ENCODE measurements at places on chromosomes 1 and 21.

DNA sequence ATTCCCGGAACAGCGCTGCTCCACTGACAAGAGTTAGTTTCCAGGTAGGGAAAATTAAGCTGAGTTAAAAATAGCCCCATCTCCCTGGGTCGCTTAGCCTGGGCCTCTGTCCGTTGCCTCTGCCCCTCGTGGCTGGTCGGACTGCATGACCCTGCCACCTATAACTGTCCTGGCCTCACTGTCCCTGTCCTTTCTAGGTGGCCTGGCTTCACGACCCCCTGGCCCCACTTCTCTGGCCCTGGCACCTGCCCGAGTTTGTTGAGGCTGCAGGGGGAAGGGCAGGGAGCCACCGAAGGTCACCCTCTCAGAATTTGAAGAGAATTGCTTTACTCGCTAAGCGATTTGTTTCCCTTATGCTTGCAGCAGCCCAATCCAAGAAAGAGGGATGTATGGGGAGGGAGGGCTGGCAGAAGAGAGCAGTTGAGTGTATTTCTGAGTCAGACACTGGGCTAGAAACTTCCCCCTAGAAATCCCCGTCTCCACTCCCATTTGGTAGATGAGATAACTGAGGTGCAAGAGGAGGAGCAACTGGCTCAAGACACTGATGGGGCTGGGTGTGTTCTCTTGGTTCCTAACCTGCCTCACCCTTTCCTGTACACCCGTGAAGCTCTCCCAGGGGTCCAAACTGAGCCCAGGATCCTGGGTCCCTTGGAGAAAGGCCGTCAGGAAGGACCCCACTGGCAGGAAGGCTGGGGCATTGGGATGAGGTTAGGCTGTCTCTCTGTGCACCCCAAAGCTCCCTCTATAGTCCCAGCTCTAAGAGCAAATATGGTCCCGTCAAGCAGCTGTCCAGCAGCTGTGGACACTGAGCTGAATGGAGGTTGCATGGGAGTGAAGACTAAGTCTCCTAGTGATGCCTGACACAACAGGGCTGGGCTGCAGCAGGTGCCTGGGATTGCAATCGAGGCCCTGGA, 2.9 kb upstream of the EDN2 start:
- no peak for DNase-seq

DNA sequence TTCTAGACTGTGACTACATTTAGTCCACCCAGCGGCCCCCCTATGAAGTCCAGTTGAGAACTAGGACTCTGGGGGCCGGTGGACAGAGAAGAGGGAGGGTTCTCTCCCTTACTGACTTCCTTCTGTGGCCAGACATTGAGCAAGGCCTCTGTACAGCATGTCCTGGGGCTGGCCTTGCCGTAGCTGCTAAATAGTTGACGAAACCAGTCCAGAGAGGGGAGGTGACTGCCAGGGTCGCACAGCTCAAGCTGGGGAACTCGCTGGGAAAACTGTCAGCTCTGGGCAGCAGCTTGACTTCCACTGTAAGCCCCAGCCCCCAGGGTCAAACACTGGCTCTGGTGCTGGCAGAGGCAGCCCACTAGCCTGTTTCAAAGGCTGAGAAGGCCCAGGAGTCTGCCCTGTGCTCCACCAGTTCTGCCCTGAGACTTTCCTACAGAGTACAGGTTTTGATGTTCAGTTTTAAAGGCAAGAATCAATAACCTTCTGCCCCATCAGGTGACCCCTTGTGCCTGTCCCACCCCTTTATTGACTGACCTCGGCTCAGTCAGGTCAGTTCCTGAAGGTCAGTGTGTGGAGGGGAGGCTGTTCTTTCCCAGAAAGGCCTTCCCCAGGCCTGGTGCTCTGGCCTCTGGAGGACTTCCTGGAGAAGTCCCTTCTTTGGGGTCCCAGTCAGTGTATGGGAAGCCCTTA, 14.1 kb downstream of the PCSK9 start:
- DNase-seq = no peak

DNA sequence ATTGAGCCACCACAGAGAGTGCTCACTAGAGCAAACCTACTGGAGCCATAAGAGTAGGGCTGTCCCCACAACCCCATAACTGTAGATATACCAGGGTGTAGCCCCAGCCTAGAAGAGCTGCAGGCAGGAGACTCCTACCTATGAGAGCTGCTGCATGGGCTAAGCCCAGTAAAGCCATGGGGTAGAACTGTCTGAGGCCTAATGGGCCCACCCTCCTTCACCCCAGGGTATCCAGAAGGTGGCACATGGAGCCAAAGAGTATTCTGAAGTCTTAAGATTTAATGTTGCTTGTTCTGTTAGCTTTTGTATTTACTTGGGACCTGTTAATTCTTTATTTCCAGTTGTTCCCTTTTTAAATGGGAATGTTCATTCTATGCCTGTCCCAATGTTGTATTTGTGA, 1193.7 kb upstream of the ADGRL2 start:
- DNase-seq = no peak

- DNase-seq = no peak
Measured at GRCh38 chr21:32198384-32198783, 80.5 kb downstream of the MIS18A start.

- no peak for DNase-seq
Measured at GRCh38 chr1:208475449-208475848, 231.3 kb upstream of the PLXNA2 start.

DNA sequence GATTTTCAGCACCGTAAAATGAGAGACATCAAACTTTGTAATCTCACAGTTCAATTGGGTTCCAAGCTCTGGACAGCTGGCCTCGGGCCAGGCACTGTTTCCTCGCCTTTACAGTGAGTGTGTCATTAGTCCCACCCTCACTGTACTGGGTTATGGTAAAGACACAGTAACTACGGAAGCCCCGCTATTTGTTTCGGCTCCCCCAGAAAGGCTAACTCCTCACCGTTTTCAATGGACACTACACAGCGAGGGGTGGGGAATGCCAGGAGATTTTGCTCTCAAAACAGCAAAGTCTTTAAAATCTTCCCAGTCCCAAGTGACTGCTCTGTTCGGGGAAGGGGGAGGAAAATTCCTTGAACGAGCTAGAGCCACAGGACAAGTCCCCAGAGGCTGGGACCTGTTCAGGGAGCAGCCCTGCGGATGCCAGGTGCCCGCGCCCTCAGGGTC, 757 bp upstream of the SPSB1 start:
- DNase-seq = no peak

DNA sequence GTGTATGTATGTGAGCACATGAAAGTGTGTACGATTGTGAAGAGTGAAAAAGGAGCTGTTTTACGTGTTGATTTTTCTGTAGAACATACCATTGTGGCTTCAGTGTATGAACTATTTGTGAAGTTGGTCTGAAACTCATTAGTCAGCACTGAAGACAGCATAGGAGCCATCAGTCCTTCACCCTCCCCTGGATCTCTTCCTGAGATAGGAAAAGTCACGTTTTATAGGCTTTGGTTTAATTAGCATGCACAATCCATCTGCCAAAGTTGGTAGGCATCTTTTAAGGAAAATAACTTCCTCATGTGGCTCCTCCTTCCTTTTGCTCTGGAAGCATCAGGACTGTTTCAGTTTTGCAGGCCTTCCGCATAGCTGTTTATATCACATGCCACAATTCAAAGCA, 1.4 kb upstream of the RABIF start:
- no peak for DNase-seq

- no peak for DNase-seq
Measured at GRCh38 chr1:218658899-218659298, 313.8 kb downstream of the TGFB2 start.

DNA sequence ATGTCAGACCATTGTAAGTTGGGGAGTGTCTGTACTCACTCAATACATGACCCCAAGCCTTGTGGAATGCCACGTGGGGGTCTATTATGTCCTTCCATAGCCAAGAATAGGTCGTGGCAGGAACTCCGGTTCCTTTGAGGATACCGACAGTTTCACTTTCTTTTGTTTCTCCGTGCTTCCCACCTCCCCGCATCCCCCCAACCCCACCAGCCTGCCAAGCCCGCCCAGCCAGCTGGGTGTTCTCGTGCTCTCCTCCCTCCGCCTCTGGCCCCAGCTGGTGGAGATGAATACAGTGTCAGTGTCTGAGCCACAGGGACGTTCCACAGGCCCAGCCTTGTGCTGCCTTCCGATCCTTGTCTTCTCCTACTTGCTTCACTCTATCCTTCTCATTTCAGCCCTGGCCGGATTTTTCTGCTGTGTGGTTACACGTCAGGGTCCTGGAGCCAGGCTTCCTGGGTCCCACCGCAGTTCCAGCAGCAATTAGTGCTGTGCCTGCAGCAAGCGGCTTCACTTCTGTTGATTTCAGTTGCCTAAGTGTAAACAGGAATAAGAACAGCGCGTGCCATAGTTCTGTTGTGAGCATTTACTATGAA, 4.1 kb upstream of the AGTRAP start:
- DNase-seq = no peak

GRCh38 chr1:17161137-17161740, 42.0 kb upstream of the PADI2 start:
- no peak for DNase-seq

DNA sequence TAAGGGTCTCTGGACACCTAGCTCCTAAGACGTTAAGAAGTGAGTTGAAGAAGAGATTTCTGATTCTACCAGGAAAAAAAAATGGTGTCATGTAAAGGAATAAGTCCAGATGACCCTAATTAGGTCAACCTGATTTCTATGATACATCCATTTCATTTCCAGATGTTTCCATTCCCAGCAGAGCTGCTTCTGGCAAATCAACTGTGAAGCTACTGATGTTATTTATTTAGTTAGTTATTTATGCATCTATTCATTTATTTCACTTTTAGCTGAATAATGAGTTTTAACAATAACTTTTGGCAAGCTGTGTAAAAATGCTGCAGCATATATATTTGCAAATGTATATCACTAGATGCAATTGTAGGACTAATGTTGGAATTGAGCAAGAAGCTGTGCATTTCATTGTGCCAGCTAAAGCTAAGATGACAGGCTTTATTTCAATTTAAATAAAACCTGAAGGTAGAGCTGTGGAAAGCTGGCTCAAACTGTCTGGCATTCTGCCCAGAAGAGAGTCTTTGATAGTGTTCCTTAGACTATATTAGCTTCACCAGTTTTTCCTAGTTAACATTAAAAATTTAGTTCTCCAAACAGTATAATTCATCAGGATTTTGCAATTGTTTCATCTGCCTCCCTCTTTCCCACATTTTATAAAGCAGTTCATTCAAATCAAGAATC, 1164.4 kb upstream of the ADGRL4 start:
- DNase-seq = no peak

- no peak for DNase-seq
Measured at GRCh38 chr1:223245411-223245810, 102.4 kb upstream of the TLR5 start.

- no peak for DNase-seq
Measured at GRCh38 chr1:161072751-161073449, 3.2 kb upstream of the ARHGAP30 start.

GRCh38 chr1:201475915-201476669, 7.1 kb upstream of the PHLDA3 start:
- DNase-seq = no peak

DNA sequence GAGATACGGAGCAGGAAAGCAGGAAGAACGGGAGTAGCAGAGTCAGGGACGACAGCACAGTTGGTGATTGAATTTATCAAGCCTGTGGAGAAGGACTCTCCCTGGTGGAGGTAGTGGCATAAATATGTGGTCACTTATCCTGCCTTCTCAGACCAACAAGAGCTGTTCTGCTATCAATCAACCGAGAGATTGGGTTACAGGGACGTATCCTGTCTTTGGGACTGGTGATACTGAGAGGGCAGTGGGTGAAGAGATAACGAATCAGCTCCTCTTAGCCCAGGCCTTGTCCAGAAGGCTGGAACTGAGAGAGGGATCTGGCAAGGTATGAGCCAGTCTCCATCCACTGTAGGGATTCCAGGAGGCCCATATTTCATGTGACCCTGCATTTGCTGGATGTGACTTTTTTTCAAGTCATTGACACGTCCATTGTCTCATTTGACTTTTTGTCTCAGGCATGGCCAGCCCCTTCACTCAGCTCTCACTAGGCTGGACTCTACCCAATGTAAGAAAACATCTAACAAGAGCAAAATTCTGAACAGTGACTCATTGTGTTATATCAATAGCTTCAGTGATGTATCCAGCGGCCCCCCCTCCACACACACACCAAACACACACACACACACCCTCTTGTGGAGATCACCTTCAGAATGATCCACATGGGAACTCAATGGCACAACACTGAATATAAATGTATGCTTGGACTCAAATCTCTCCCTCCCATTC, 11.3 kb downstream of the C1orf116 start:
- DNase-seq = no peak

DNA sequence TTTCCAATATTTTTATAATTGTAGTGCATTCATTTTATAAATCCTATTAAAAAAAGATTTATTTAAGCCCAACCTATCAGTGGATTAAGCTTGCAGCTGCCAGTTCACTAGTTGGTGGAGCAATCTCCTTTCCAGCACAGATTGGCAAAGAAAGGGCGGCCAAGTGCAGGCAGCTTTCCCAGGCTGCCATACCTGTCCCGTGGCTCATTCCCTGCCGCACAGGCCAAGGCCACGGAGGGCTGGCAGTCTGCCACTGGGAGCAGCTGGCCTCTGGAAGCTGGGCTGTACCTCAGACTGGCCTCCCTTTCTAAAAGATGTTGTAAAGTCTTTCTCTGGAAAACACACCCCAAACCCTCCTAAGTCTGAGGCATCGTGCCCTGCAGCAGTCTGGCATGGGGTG, 74.2 kb downstream of the SIM2 start:
- DNase-seq = no peak

DNA sequence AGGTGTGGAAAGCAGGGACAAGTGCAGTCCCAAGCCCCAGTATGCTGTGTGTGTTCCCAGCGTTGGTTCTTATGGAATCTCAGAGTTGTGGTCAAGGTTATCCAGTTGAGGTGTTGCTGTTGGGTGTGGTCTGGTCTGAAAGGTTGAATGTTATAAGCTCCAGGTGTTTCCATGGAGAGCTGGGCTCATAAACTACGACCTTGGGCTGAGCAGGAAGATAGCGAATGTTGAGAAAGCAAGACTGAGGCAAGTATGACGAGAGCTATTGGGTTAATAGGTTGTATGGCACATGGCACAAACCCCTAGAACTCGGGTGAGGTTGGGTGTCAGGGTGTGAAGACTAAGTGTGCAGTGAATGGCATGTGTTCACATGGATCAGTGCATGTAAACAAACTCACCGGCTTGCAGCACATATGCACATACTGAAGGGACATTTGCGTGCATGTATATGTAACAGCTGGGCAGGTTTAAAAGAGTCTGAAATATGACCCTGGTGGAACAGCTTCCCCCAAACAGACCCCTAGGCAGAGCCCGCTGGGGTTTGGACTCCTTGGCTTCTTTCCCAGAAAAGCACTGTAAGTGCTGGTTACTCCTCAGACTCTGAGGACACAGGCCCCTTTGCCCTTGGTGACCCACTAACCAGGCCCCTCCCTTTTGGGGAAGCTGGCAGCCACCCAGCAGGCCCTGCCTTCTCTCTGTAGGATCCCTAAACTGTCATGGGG, 117.5 kb downstream of the NAV1 start:
- no peak for DNase-seq

DNA sequence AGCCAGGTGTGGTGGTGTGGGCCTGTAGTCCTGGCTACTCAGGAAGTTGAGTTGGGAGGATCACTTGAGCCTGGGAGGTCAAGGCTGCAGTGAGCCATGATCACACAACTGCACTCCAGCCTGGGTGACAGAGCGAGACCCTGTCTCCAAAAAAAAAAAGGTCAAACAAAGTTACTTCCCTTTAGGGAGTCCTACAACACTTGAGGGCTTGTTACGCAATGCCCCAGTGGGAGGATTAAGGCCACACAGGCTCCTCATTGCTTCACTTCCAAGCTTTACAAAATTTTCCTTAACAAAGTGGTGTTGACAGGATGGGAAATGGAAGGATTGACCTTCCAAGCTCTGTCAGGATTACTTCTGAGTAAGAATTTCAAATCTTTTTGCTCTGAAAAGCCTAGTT, 6.2 kb upstream of the EXTL1 start:
- no peak for DNase-seq
